Fibroblast of upper back skin (primary cell): ENCODE measurements at places on chromosomes 6 and 20.

- DNase-seq: peak; percentile 74
Measured at GRCh38 chr6:4804095-4804494, 27.9 kb downstream of the CDYL start.

DNA sequence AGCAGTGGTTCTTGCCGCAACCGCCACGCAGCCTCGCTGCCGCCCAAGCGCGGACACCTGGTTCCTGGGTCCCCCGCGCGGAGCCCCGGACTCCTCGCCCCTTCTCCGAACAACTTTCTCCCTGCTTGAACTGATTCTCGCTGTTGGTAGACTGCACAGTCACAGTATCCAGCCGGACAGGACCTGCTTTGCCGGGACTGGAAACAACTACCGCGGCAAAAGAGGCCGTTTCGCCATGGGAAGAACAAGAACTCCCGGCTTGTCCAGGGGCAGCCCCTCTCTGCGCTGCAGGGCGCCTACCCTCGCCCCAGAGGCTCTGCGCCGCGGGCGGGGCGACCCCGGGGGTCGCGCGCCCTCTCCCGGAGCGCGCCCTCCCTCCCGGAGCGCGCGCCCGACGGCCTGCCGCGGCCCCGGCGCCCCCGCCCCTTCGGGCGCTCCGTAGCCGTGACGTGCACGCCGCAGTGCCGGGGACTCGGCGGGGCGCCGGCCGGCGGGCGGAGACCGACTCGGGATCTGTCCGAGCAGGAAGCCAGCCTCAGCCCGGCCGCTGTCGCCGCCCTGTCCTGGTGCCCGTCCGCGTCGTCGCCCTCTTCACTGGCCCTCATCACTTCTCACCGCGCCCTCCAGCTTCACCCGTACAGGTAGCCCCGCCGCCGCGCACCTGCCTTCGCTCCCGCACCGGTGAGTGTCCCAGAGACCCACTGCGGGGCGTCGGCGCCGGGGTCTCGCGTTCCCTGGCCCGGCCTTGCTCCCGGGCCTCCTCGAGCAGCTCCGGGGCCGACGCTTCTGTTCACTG is at the start of gene MYO6:
Gene MYO6 (plus strand): TSS at position 497 of the 796 bp plus-strand sequence. CDS start 68,309 bp downstream, outside the sequence.
- peak; percentile 53 for DNase-seq

DNA sequence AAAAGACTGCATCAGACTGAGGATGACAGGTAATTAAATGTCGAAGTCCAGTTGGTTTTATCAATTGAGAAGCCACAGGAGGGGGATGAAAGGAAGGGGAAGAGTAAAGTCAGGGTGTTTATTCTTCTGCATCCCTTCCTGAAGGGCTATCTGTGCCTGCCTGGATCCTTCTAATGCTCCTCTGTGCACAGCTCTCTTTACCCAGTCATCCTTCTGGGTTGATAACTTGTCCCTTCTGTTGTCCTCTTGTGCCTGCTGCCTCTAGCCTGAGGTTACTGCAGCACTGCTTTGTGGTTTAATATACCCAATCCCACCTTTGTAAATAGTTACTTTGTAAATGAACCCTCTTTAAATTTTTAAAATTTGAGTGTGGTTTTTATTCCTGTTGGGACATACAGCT is 1127.3 kb downstream of the EPHA7 start:
- no peak for DNase-seq

DNA sequence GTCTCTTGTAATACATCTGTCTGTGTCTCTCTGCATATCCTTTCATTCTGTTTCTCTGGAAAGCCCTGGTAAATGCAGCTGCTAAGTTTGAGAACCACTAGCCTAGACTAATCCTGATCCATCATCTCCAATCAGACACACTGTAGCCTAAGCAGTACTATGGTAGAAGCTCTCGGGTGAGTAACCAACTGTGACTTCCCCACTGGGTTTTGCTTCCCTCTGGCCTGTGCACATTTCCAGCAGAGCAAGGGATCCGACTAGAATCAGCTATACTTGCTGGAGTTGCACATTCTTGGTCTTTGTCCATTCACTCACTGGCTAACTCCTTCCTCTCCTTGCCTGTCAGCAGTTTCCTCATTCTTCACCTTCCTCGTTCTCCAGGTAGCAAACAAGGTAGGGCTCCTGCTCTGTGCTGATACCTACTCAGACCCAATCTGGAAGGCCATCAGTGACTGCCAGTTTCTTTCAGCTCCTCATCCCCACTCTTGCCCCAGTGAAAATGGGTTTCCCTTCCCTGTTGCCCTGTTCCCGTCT is 184.2 kb downstream of the PLCB4 start:
- DNase-seq: no peak

GRCh38 chr6:128807577-128807976 is 75.4 kb upstream of the LAMA2 start:
- DNase-seq: peak; percentile 48

GRCh38 chr6:25578538-25578937 is 73.5 kb upstream of the SCGN start:
- no peak for DNase-seq

DNA sequence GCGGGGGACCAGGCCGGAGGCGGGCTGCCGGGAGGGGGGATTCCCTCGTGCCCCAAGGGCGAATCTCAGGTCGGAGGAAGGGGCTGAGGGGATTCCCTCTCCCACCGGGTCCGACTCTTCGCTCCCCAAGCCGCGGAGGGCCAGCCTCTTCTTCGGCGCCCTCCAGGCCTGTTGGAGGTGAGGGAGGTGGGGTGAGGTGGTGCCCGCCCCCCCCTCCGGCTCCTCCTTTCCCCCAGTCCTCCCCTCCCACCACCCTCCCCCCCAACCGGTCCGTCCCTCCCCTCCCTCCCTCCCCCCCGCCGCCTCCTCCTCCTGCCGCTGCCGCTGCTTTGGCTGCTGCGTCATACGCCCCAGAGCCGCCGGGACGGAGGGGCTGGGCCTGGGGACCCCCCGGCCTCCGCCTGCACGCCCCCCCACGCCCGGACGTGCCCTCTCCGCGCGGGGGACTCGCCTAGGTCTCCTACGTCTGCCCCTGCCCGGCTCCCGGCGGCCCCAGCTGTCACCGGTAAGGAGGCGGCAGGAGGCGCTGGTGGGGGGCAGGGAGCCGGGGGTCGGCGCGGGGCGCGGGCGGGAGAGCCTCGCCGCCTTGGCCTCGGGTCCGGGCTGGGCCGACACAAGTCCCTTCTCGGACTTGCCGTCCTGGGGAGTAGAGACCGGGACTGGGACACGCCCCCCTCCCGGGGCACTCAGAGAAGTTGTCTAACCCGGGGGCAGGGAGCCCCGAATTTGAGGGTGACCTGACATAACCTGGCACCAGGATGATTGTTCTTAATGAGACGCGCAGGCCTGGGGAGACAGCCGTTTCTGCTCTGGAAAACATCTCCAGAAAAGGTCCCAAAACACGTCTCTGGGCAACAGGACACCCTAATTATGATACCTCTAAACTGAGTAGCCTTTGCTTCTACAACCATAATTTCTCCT is at the start of gene PHF1:
Gene PHF1 (plus strand): TSS at position 304 of the 921 bp plus-strand sequence. CDS start 1,250 bp downstream, outside the sequence.
- DNase-seq: peak; percentile 80

DNA sequence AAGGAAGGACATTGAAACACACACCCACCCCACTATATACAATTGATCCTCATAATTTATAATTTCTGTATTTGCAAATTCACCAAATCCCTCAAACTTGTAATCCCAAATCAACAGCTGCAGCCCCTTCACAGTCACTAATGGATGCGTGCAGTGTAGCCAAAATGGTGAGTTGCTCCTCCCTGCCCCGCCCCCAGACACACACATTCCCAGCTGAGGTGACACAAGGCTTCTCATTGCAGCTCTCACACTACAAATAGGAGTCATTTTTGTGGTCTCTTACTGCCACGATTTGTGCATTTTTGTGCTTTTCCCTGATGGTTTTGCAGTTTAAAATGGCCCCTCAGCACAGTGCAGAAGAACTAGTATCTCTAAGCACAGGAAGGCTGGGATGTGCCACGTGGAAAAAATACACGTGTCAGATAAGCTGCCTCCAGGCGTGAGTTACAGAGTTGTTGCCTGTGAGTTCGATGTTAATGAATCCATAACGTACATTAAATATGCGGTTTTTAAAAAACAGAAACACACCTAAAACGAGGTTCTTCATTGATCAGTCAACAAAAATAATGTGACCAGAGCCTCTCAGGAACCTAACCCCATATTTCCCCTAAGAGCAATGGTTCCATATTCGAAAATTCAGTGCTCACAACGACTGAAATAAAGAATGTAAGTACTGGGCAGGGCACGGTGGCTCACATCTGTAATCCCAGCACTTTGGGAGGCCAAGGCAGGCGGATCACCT is 8.2 kb downstream of the ATP9A start:
- DNase-seq: peak; percentile 62

GRCh38 chr6:35751594-35751993 is 14.8 kb downstream of the ARMC12 start:
- DNase-seq: no peak
